ENCODE measurements at places on chromosomes 2 and 18. TPM values are rescaled to one million over a fixed set of nuclear protein-coding genes. Genes with fewer than 3 reads are reported as not detected.
A peak's percentile ranks its signal among the peaks of the same experiment; 100 is the strongest.

- peaks cover 25% of the 10 kb centered on the region for H3K27me3 ChIP-seq
- peaks cover 15% of the 10 kb centered on the region for H3K4me1 ChIP-seq
- no peak overlapping the region for H3K27ac ChIP-seq
- peak; percentile 95 for DNase-seq
- peak overlapping the region; percentile 58 for H3K4me3 ChIP-seq
- no peaks in the 10 kb centered on the region for H3K36me3 ChIP-seq
Measured at GRCh38 chr18:37393945-37394609, 171.5 kb downstream of the CELF4 start.

The CARF gene
- polyA plus RNA-seq: 1.7 TPM

The ARID5A gene
- 5.5 TPM for polyA plus RNA-seq

The VWC2L gene
- polyA plus RNA-seq: not detected

GRCh38 chr2:220814441-220814840, 757.7 kb downstream of the EPHA4 start:
- no peak overlapping the region for H3K4me3 ChIP-seq
- H3K36me3 ChIP-seq: no peaks in the 10 kb centered on the region
- no peak for DNase-seq
- no peaks in the 10 kb centered on the region for H3K4me1 ChIP-seq
- H3K27me3 ChIP-seq: no peaks in the 10 kb centered on the region

The PLGLB1 gene
- 1.6 TPM for polyA plus RNA-seq

- DNase-seq: no peak
- no peaks in the 10 kb centered on the region for H3K36me3 ChIP-seq
- no peaks in the 10 kb centered on the region for H3K4me1 ChIP-seq
- H3K4me3 ChIP-seq: no peak overlapping the region
- no peak overlapping the region for H3K27ac ChIP-seq
Measured at GRCh38 chr2:175726223-175726622, 275.8 kb downstream of the LNPK start.

The CLEC4F gene
- polyA plus RNA-seq: not detected

The GFPT1 gene
- 45.9 TPM for polyA plus RNA-seq

- no peaks in the 10 kb centered on the region for H3K27me3 ChIP-seq
- H3K27ac ChIP-seq: no peak overlapping the region
- H3K36me3 ChIP-seq: no peaks in the 10 kb centered on the region
- DNase-seq: no peak
- no peaks in the 10 kb centered on the region for H3K4me1 ChIP-seq
Measured at GRCh38 chr2:121999264-121999663, 243.8 kb downstream of the TSN start.

The EVA1A gene
- polyA plus RNA-seq: 5.0 TPM

DNA sequence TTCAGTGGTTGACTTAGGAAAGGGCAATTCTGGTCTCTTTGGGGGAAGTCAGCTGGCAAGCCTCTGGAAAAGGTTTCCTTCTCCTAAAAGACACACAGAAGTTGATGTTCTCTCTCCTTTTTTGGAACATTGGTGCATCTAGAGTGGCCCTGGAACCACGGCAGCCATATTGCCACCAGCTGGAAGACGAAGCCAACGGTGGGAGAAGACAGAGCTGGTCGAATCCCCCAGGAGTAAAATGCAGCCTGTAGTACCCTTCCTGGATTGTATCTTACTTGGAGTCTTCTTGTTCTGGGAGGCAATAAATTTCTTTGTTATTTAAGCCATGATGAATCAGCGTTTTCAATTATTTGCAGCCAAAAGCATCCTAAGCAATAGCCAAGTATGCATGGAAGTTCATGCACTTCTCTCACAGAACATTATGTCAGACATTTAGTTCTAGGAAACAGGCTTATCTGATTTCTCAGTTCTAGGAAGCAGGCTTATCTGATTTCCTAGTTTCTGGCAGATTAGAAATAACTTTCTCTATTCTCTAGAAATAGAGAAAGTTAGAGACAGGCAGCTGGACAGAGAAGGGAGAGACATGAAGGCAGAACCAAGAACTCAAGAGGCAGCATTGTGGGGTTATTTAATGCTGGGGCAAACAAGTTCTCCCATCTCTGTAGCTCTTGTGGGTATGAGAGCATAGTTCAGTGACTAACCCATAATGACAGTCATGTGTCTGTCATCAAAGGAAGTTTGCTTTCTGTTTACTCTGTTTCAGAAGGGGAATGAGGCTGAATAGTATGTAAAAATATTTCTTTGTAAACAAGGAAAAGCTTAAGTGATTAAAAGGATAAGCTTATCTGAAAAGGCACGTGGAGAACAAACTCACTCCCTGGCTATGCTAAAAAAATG, 40.5 kb upstream of the NABP1 start:
- no peak for DNase-seq
- no peak overlapping the region for H3K4me3 ChIP-seq
- no peaks in the 10 kb centered on the region for H3K36me3 ChIP-seq
- H3K4me1 ChIP-seq: peaks cover 18% of the 10 kb centered on the region
- H3K27ac ChIP-seq: no peak overlapping the region
- H3K27me3 ChIP-seq: no peaks in the 10 kb centered on the region

- no peaks in the 10 kb centered on the region for H3K27me3 ChIP-seq
- no peaks in the 10 kb centered on the region for H3K4me1 ChIP-seq
- H3K27ac ChIP-seq: no peak overlapping the region
- no peak for DNase-seq
Measured at GRCh38 chr2:111100087-111100764, 20.5 kb upstream of the BCL2L11 start.
